Effector memory CD8-positive, alpha-beta T cell (primary cell): ENCODE measurements at places on chromosomes 4 and X.

GRCh38 chr4:111027526-111027925, 404.6 kb upstream of the PITX2 start:
- no peaks in the 10 kb centered on the region for H3K36me3 ChIP-seq
- no peaks in the 10 kb centered on the region for H3K27me3 ChIP-seq
- H3K4me3 ChIP-seq = no peak overlapping the region
- no peak for DNase-seq
- no peak overlapping the region for H3K27ac ChIP-seq

GRCh38 chr4:71334465-71334882, 4.3 kb upstream of the SLC4A4 start:
- H3K27ac ChIP-seq = no peak overlapping the region
- H3K4me3 ChIP-seq = no peak overlapping the region
- H3K36me3 ChIP-seq = peaks cover 3% of the 10 kb centered on the region

GRCh38 chr4:1116838-1117237, 3.5 kb upstream of the RNF212 start:
- H3K36me3 ChIP-seq = no peaks in the 10 kb centered on the region
- H3K27ac ChIP-seq = no peak overlapping the region
- peaks cover 28% of the 10 kb centered on the region for H3K27me3 ChIP-seq

DNA sequence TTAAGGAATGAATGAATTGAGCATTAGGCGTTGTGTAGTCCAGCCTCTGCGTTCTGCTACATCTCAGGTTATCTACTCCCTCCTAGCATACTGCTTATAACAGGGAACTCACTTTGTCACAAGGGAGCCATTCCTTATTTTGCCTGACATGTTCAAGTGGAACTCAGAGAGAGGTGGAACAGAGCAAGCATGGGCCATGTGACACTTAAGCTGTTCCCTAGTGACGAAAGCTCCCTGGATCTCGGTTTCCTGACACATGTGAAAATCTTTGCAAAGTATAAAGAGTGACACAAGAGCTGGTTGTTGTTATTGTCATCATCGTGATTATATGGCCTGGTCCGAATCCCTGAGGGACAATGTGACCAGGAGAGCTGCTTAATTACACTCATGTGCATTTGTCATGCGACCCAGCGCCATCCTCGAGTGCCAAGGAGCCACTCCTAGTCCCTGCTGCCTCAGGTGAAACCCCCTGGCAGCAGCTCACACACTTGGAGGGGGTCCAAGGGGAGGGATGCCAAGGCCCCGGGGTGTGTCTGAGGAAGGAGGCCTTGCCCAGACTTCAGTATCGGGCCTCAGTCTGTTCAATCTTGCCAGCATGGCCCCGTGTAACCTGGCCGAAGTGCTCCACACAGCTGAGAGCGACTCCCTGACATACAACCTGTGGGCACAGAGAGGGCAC, 98.5 kb upstream of the MAP3K15 start:
- peaks cover 32% of the 10 kb centered on the region for H3K36me3 ChIP-seq
- no peak overlapping the region for H3K27ac ChIP-seq
- DNase-seq = no peak
- no peak overlapping the region for H3K4me3 ChIP-seq

- H3K4me3 ChIP-seq = no peak overlapping the region
- DNase-seq = no peak
- H3K27ac ChIP-seq = no peak overlapping the region
- no peaks in the 10 kb centered on the region for H3K4me1 ChIP-seq
- H3K27me3 ChIP-seq = no peaks in the 10 kb centered on the region
These were observed 25.8 kb upstream of the ARHGAP24 start for GRCh38 chr4:85448906-85449890.

DNA sequence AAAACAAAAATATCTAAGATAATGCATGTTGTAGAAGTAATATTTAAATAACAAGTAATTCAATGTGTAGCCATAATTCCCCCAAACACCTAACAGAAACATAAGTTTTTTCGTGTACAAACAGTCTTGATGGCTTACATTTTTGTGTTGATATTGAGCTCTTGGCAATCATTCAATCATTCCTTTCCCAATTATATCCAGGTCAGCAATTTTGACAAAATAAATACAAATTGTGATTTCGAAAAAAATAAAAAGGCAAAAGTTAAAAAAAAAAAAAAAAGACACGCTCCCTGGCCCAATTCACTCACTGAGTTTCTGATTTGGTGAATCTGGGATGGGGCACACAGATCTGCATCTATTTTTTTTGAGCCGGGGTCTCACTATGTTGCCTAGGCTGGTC, 187.6 kb upstream of the GPC4 start:
- no peaks in the 10 kb centered on the region for H3K4me1 ChIP-seq
- H3K27ac ChIP-seq = no peak overlapping the region
- no peaks in the 10 kb centered on the region for H3K36me3 ChIP-seq
- peaks cover 7% of the 10 kb centered on the region for H3K27me3 ChIP-seq
- DNase-seq = no peak

DNA sequence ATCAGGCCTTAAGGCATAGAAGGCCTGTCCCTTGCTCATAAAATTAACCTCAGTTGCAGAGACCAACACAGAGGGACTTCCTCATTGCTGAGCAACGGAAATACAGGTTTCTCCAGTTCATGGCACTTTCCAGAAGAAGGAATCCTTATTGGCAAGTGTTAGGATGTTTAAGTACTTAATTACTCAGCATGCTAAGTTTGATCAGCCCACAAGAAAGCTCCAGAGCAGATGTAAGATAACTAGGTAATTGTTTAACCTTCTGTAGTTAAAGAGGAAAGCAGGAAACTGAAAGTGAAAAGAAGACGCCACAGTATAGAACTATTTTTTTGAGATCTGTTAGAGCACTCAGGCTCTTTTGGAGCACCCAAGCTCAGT, 33.5 kb downstream of the SMS start:
- peaks cover 18% of the 10 kb centered on the region for H3K4me1 ChIP-seq
- no peak for DNase-seq
- H3K36me3 ChIP-seq = peaks cover 6% of the 10 kb centered on the region
- peak overlapping the region; percentile 89 for H3K27ac ChIP-seq

DNA sequence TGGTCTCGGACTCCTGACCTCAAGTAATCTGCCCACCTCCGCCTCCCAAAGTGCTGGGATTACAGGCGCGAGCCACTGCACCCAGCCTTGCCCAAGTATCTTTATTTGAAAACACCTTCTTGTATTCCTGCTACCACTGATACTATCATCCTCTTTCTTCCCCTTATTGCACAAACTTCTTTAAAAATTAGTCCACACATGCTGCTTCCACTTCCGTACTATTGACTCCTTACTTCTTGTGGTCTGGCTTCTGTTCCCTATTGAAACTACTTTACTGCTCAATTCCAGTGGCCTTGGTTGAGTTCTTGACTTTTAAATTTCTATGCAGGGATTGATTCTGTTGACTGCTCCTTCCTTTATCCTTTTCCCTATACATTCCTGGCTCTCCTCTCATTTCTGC, 38.8 kb downstream of the MTM1 start:
- H3K27ac ChIP-seq = peak overlapping the region; percentile 82
- no peak for DNase-seq
- H3K36me3 ChIP-seq = peaks cover 24% of the 10 kb centered on the region
- H3K4me1 ChIP-seq = peaks cover 8% of the 10 kb centered on the region
- no peak overlapping the region for H3K4me3 ChIP-seq

DNA sequence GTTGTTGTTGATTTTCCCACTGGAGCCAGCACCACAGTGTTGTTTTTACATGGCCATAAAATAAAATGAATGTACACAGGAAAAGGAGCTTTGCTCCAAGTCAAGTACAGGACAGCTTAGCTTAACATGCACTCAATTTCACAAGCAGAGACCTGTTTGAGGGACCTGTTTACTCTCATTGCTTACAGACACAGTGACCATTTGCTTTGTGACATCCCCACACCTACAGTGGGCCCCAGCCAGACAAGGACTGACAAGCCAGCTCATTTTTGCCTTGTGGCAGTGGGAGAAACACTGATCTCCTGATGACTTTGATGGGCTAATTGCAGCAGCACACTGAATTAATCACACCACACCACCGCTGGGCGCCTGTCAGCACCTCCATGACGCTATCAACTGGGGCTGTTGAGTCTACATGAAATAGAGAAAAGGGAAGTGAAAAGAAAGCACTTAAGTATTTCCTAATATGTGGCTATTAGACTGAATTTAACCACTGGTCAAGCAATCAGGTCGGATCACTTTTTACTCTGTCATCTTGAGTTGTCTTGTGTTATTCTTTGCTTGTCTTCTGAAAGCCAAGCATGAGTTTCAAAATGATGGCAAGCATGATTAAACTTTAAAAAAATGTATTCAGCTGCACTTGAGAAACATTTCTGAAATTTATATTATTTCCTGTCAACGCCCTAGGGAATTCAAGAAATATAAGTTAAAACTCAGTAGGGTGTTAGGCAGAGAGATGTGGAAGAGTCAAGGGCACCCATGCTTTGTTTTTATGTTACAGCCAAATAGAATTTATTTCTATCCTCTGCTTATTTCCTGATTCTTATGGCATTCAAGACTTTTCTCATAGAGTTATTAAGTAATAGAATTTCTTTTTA, 557.7 kb downstream of the RAB28 start:
- no peak overlapping the region for H3K4me3 ChIP-seq
- H3K4me1 ChIP-seq = no peaks in the 10 kb centered on the region
- no peak for DNase-seq
- no peak overlapping the region for H3K27ac ChIP-seq

GRCh38 chr4:87949961-87950360, 25.6 kb upstream of the SPP1 start:
- H3K36me3 ChIP-seq = no peaks in the 10 kb centered on the region
- DNase-seq = no peak
- H3K4me1 ChIP-seq = no peaks in the 10 kb centered on the region
- H3K4me3 ChIP-seq = no peak overlapping the region
- peaks cover 15% of the 10 kb centered on the region for H3K27me3 ChIP-seq
- H3K27ac ChIP-seq = no peak overlapping the region

DNA sequence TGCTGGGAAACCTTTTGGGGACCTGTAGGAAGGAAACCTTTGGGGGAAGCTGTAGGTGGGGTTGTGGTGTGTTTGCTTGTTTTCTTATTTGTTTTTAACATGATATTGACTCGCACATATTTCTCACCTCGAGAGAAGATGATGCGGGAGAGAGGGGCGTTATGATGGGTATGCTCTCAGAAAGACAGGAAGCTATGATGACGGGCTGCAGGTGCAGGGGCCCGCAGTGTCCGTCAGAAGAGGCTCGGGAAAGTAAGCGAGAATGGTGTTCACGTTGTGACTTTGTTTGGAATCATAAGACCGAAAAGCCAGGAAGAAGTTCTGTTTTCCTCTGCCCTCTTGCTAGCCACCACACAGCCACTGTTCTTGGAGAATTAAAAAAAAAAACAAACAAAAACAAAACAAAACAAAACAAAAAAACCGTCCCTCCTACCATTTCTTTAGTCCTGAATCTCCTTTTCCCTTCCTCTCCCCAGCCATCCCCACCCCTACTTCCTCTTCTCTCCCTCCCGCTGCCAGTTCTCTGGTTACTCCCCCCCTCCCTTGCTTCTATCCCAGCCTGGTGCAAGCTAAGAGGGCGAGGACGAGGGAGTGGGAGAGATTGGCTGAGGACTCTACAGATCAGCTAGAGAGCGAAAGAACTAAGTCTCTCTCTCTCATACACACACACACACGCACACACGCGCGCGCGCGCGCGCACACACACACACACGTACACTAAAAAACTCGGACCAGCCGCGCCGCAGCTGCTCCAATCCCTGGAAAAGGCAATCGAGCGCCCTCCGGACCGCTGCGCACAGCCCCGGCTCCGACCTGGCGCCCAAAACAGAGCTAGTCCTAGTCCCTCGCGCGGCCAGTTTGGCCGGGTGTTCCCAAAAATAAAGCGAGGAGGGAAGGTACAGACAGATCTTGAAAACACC, at the start of gene BMP3:
TSS of gene BMP3 (plus strand) at position 648 of the 920 bp plus-strand sequence. CDS start 577 bp downstream, outside the sequence.
- H3K27ac ChIP-seq = no peak within 1 kb of the TSS
- no peaks in the 10 kb centered on the region for H3K36me3 ChIP-seq
- DNase-seq = no peak
- H3K4me3 ChIP-seq = peak within 1 kb of the TSS; percentile 71
- peaks cover 74% of the 10 kb centered on the region for H3K27me3 ChIP-seq
- H3K4me1 ChIP-seq = peaks cover 11% of the 10 kb centered on the region

GRCh38 chr4:107578321-107578720, 141.7 kb downstream of the PAPSS1 start:
- H3K4me1 ChIP-seq = no peaks in the 10 kb centered on the region
- no peak overlapping the region for H3K27ac ChIP-seq
- no peaks in the 10 kb centered on the region for H3K36me3 ChIP-seq
- DNase-seq = no peak

DNA sequence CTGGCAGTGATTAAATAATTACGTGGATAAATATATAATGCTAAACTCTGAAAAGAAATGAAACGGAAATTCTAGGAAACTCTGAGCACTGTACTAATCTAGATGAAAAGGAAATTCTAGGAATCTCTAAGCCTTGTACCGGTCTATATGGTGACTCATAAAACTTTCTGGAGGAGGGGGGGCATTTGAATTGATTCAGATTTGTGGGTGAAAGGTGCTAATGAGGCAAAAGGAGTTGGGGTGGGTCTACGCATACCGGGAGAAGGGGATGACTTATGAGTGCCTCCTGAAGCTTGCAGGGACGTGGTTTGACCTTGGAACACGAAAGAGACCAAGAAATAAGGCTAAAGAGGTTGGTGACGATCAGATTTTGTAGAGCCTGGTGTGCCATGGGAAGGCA, 151.7 kb upstream of the CASK start:
- H3K4me3 ChIP-seq = no peak overlapping the region
- H3K4me1 ChIP-seq = peaks cover 3% of the 10 kb centered on the region
- H3K27me3 ChIP-seq = no peaks in the 10 kb centered on the region
- no peak overlapping the region for H3K27ac ChIP-seq
- no peaks in the 10 kb centered on the region for H3K36me3 ChIP-seq

DNA sequence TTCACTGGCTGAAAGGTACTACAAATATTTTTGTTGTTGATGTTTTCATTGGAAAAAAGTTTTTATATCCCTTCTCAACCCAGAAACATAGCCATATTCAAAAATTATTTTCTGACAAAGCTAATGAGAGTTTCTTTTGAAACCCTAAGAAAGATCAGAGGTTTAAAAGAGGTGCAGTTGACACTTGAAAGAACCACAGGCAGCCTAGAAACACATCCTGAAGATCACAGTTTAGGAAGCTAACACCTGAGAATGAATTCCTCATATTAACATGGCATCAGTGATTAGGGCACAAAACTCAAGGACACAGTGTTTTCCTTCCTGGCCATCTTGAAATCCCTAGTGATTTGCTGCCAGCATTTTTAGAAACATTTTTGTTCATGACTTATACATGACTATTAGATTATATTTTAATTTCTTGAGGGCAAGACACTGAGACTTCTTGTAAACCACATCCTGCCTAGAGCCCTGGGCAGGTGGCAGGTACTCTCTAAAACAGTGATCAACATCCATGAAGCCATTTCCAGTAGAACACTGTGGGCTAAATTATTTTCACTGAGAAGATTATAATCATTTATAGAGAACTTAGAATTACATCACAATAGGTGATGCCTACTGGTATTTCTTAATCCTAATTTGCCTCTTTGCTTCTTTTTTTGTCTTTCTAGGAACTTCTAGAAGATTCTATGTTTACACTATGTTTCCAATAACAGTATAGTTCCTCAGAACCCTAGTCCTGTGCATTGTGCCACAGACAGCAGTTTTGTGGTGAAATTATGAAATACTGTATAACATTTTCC, 80.0 kb downstream of the ARSJ start:
- DNase-seq = no peak
- H3K36me3 ChIP-seq = no peaks in the 10 kb centered on the region
- H3K27ac ChIP-seq = peak overlapping the region; percentile 52
- peaks cover 29% of the 10 kb centered on the region for H3K4me1 ChIP-seq
- H3K4me3 ChIP-seq = peak overlapping the region; percentile 33
- no peaks in the 10 kb centered on the region for H3K27me3 ChIP-seq
